Endodermal cell (in vitro differentiated cells): ENCODE measurements at places on chromosomes 2 and 18. TPM values are rescaled to one million over a fixed set of nuclear protein-coding genes. Genes with fewer than 3 reads are reported as not detected.

DNA sequence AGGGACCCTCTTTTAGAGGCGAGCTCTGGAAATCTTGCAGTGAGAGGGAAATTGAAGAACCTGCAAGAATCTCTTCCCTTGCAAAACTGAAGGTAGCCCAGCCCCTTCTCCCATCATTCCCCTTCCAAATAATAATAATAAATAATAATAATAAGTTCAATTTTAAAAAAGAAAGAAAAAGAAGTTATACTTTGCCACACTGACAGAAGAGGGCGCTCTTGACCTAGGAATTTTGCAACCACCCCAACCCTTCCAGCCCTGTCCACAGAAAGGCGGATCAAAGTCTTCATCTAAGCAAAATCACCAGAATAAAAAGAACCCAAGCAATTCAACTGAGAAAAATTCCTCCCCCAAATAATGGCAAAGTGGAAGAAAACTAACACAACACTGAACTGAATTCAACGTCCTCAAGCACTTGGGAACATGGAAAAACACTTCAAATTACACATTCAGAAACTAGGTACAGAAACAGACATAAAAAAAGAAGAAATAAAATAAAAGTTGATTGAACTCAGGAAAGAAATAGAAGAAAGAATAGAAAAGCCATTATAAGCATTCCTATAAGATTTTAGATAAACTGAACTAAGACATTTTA, 98.9 kb upstream of the GLS start:
- H3K36me3 ChIP-seq, result no peaks in the 10 kb centered on the region
- H3K4me1 ChIP-seq, result peaks cover 3% of the 10 kb centered on the region
- H3K4me3 ChIP-seq, result no peak overlapping the region
- no peaks in the 10 kb centered on the region for H3K27me3 ChIP-seq
- peak; percentile 77 for DNase-seq
- H3K27ac ChIP-seq, result no peak overlapping the region

GRCh38 chr2:68946117-68946516, 6.6 kb downstream of the GKN2 start:
- H3K4me3 ChIP-seq, result no peak overlapping the region
- peaks cover 4% of the 10 kb centered on the region for H3K4me1 ChIP-seq
- H3K27ac ChIP-seq, result no peak overlapping the region
- no peaks in the 10 kb centered on the region for H3K27me3 ChIP-seq
- H3K36me3 ChIP-seq, result no peaks in the 10 kb centered on the region
- no peak for DNase-seq

DNA sequence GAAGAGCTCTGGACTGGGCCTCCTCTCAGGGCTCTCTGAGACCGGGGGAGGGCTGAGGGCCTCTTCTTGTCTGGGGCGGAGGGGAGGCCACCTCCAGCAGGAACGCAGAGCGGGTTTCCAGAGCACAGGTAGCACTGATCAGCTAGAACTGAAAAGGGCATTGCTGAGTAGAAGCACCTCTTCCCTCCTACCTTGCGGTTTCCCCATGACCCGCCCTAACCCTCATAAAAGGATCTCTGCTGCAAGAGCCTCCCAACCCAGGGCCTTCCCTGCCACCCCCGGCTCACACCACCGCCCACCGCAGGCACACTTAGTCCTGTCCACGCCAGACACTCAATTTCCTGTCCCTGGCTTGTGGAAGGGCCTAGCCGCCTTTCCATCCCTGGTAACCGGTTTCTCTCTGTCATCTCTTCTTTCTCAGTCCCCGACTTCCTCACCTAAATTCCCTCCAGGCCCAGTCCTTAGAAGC, 966 bp downstream of the ADCY3 start:
- H3K36me3 ChIP-seq, result no peaks in the 10 kb centered on the region
- peak overlapping the region; percentile 74 for H3K4me3 ChIP-seq
- H3K27ac ChIP-seq, result no peak overlapping the region
- DNase-seq, result peak; percentile 71
- no peaks in the 10 kb centered on the region for H3K4me1 ChIP-seq
- peaks cover 25% of the 10 kb centered on the region for H3K27me3 ChIP-seq

Gene PLCD4
- 0.25 to 1.2 TPM (median 0.73 TPM) in 3 replicates for total RNA-seq

Gene CYP27A1
- 53.7 to 76.5 TPM (median 54.9 TPM) in 3 replicates for total RNA-seq

Gene NEUROD1
- not detected in 3 replicates for total RNA-seq

GRCh38 chr2:132776287-132776686, 106.3 kb upstream of the LYPD1 start:
- no peak overlapping the region for H3K27ac ChIP-seq
- DNase-seq, result no peak
- H3K4me3 ChIP-seq, result no peak overlapping the region
- no peaks in the 10 kb centered on the region for H3K27me3 ChIP-seq

GRCh38 chr2:231069379-231070054, 12.8 kb downstream of the PSMD1 start:
- no peak overlapping the region for H3K4me3 ChIP-seq
- H3K27ac ChIP-seq, result no peak overlapping the region
- H3K27me3 ChIP-seq, result no peaks in the 10 kb centered on the region
- DNase-seq, result no peak
- H3K4me1 ChIP-seq, result no peaks in the 10 kb centered on the region

GRCh38 chr2:110747522-110748488, 15.4 kb downstream of the ACOXL start:
- H3K36me3 ChIP-seq, result no peaks in the 10 kb centered on the region
- H3K27ac ChIP-seq, result no peak overlapping the region
- H3K27me3 ChIP-seq, result no peaks in the 10 kb centered on the region

- no peak for DNase-seq
- no peak overlapping the region for H3K27ac ChIP-seq
- H3K4me1 ChIP-seq, result no peaks in the 10 kb centered on the region
- no peaks in the 10 kb centered on the region for H3K27me3 ChIP-seq
Measured at GRCh38 chr2:110205660-110206455, 1.0 kb upstream of the NPHP1 start.

DNA sequence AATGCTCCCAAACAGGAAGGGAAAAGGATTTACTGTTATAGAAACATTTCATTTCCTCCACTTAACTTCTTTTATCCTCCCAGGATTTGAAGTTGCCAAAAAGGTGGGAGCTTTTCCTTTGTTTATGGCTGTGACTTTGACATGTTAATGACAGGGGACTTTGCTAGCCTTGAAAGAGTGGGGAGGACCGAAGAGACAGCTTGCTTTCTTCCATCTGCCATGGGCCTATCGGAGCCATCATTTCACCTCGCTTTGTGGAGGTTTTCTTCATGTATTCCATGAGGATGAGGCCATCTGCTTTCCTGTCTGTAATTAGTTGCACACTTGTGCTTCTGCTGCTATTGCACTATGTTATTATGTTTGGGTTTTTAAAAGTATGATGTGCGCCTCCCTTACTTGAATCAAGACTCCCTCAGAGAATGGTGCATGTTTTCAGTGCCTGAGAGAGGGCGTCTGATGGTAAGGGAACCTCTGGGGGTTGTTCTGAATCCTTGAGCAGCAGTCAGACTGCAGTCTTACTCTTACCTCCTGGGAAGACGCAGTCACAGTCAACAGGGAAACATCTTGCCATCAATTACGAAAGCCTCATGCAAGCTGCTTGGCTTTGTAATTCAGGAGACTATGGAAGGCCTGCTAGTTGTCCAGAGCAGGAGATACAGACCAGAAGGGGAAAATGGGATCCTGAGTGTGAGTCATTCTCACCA, 173.3 kb upstream of the MGAT5 start:
- DNase-seq, result no peak
- H3K27me3 ChIP-seq, result peaks cover 19% of the 10 kb centered on the region
- H3K36me3 ChIP-seq, result no peaks in the 10 kb centered on the region

Gene MRPS5
- total RNA-seq, result 56.2 and 59.0 TPM in 2 replicates

GRCh38 chr2:104849101-104849500, 4.8 kb upstream of the POU3F3 start:
- H3K4me1 ChIP-seq, result peaks cover 4% of the 10 kb centered on the region
- no peak for DNase-seq
- no peak overlapping the region for H3K4me3 ChIP-seq
- H3K27ac ChIP-seq, result peak overlapping the region; percentile 90

DNA sequence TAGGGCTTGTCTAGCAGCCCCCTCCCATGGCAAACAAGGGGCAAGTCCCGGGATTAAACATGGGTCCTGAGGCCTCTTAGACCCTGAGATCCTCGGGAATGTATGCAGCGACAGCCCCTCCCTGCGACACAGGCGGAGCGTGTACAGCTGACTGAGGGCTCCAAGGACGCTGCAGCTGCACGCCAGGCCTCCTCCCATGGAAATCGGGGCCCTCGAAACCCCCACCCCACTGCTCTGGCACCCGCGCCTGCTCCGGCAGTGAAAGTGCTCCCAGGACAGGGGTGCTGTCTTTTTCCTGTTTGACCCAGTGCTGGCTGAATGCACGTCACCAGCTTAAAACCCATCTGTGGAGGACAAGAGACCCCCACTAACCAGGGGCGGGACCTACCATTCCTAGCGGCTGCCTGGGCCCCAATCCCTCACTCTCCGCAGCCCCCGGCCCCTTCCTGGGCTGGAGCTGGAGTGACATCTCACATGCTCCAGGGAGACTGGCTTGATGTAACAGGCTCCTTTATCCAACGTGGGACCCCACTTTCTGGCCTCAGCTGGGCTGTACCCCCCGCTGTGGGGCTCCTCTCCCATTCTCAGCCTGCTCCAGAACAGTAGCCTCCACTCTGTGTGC, 247.7 kb downstream of the TWIST2 start:
- H3K4me3 ChIP-seq, result no peak overlapping the region
- H3K36me3 ChIP-seq, result no peaks in the 10 kb centered on the region
- H3K27ac ChIP-seq, result no peak overlapping the region

Gene SP140L
- total RNA-seq, result 2.6 and 2.9 TPM in 2 replicates
